ENCODE measurements at places on chromosomes 3 and 15.

- DNase-seq, result peak; percentile 26
Observed at GRCh38 chr15:62391641-62392262, 226.7 kb upstream of the C2CD4B start.

DNA sequence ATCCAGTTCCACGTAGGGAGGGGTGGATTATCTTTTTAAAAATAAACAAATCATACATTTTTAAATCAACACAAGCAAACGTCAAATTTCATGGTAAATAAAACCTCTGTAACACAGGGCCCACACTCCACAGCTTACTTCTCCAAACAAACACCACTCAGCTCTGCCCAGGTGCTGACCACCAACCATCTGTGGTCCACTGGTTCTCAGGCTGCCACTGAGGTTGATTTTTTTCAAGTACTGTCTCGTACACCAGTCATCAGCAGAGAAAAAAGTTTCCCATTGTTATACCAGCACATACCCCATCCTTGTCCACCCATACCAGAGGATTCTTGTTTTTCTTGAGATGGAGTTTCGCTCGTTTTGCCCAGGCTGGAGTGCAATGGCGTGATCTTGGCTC lies 32.4 kb downstream of the CHSY1 start:
- DNase-seq, result no peak

- no peak for DNase-seq
Observed at GRCh38 chr3:48423883-48424695, 5.8 kb downstream of the PLXNB1 start.

DNA sequence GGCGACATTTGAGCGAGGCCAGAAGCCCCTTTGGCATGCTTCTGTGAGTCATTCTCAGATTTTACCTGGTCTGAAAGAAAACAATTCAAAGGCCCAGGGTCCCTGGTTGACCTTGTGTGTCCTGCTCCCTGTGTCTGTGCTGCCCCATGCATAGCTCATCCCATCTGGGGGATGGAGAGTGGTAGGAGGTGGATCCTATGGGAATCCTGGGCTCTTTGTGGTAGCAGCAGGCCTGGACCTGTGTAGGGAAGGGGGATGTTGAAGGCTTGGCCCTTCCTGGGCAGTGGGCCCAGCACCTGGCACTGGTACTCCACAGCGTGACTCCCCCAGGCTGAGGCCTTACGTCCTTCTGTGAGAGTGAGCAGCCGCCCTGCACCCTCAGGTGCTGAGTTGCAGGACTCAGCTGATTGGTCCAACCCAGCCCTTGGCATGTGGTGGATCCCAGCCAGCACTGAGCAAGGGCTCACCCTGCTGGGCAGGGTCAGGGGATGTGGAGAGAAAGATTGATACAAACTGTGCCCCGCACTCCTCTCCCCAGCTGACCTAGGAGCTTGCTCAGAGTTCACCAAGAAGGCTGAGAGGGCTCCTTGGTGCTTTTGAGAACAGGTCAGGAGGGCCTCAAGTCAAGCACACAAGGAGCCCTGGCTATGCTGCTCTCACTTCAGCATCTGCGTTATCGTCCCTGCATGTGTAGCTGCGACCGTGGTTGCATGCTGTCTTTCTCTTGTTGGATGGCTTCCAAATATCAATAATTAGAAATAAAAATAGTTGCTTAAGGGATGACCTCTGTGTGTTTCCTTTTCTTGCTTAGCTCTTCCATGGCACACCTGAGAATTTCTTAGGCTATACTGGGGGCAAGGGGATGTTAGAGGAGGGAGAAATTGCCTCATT lies 21.4 kb upstream of the JMJD7 start:
- no peak for DNase-seq

- DNase-seq, result no peak
Observed at GRCh38 chr3:4107430-4107829, 195.7 kb upstream of the SETMAR start.

DNA sequence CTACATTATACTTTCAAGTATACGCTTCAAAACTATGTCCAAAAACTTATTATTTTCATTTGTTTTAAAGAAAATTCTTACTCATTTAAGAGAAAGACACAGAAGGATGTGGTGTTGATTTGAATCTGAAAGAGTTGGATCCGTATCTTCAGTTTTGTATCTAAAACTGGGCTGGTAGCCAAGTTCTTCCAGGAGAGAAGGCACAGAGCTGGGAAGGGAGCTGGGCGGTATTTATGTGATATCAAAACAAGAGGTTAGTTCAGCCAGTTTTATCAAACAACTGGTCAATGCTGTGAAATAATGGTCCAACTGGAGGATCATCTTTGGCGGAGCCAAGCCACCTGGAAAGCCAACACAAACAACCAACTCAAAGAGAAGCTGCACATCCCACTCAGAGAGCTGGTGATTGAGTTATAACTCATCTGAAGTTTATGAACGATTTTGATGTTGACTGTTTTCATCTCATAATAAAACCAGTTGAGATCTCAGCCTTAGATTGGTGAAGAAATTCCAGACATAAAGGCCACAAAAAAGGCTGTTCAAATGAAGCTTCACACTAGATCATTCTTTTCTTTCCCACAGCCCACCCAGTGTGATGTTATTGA lies 489.6 kb upstream of the RASGRP1 start:
- DNase-seq, result no peak

GRCh38 chr15:69888406-69888805 lies 209.3 kb downstream of the TLE3 start:
- DNase-seq, result no peak

DNA sequence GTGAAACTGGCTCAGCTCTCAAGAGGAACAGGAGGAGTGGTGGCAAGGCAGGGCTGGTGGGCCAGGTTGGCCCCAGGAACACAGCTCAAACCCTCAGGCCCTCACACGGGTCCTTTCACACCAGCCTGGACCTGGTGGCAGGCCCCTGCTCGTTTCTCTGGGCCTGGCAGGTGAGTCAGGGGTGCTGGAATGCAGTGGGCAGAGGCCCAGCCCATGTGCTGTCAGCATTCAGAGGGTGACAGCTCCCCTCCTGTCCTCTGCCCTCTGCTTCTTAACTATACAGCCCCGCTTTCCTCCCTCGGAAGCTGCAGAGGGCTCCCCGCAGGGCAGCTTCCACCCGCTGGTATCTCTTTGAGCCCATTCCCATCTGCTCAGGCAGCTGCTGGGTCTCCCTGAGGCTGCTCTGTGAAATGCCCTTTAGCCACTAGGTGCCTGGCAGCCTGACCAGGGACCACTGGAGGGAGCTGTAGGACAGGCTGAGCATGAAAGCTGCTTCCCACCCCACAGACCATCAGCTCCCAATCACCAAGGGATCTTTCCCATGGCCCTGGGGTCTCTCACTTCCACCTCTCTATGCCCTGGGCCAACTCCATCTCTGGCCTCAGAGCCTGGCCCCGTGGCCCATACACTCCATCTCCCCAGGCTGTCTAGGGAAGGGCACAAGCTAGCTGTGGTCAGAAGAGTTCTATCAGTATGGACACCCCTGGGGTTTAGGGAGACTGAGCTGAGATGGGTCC lies 24.8 kb downstream of the SHF start:
- peak; percentile 83 for DNase-seq

DNA sequence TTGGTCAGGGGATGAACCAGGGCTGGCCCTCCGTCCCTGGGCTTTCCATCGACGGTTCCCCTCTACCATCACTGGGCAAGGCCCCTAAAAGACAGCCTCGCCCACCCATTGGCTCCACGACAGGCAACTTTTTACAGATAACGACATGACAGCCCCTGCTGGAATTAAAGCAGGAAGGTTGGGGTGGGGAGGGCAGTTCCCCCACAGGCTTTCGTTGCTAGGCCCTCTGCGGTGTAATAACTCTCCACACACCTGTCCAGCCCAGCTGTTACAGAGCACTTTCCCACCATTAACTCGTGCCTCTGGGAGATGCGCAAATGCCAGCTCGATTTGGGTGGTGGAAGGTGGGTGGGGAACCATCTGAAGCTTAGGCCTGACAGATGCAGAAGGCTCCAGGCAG lies 264.2 kb upstream of the TLE3 start:
- DNase-seq, result no peak

GRCh38 chr3:134080761-134081160 lies 51.0 kb upstream of the SLCO2A1 start:
- DNase-seq, result no peak

DNA sequence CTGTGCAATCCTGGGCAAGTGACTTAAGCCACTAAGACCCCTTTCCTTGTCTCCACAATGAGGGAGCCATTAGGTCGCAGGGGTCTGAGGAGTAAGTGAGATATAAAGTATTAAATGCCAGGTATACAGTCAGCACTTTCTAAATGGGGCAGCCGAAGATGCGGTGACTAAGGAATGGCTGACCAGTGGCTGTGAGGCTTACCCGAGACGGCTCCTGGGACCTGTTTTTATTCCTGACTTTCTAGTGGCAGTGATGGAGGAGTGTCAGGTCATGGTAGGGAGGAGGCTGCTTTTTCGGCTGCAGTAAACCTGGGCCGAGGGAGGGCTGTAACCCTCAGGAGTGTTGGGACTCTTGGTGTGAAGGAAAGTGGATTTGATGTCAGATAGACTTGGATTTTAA lies 52.3 kb downstream of the TRAK1 start:
- no peak for DNase-seq

DNA sequence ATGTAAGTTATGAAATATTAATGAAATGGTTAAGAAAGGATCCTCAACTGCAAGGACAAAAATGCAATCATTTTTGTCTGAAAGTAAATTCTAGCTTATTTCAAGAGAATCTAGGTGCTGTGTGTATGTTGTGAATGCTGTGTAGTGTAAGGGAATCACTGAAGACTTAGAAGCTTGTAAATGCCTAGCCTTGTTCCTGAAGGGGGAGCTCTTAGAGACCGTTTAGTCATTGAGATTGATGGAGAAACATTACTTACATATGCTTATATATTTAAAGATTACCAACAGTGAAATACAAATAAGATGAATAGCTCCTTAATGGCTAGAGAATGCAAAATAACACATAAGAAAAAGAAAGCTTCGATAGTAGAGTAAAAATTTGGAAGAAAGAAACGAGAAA lies 67.9 kb downstream of the CNTN4 start:
- DNase-seq, result no peak

- no peak for DNase-seq
Observed at GRCh38 chr15:62107571-62108121, 40.9 kb downstream of the C2CD4A start.

GRCh38 chr3:38029400-38030125 lies at the start of gene PLCD1:
Gene PLCD1 (minus strand): TSS chr3:38029642. CDS start chr3:38029539, 103 bp downstream.
- DNase-seq, result peak; percentile 72

DNA sequence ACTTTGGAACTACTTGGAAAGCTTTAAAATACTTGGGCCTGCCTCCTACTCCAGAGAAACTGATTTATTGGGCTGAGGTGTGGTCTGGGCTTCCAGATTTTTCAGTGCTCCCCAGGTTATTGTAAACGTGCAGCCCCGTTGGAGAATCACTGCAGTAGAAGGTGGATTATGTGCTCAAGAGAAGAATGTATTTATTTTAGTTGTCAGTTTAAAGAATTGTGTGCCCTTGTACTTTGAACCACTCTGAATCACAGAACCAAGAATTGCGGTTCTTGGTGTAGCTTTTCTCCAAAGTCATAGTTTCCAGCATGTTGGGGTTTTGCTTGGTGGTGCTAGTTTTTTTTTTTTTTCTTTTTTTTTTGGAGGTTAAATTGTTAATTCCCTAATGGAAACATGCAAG lies 1.6 kb downstream of the TATDN2 start:
- DNase-seq, result no peak

GRCh38 chr3:191339316-191339917 lies 9.1 kb upstream of the UTS2B start:
- no peak for DNase-seq

DNA sequence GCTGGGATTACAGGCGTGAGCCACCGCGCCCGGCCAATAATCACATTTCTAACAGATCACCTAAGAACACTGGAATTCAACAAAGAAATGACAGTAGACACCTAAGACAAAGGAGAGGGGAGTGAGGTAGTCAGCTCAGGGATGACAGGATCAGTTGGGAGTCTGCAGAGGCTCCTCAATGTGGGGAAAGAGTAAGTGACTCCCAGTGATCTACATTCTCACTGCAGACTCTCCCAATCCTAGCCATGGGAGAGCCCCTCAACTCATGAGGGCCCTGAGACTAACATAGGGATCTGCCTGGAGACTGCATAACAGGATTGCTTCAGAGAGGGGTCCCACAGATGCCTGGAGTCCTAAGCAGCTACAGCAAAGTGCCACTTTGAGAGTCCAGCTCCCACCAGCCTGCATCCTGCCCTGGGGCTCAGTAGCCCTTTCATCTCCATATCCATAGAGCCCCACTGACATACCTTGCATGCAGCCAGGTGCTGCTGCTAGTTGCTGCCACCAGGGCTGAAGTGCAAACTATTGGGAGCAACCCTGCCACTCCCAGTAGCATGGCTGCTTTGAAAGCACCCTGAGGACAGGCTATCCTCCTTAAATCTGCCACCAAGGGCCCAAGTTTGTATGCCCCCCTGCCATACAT lies 21.8 kb upstream of the PFN2 start:
- no peak for DNase-seq

DNA sequence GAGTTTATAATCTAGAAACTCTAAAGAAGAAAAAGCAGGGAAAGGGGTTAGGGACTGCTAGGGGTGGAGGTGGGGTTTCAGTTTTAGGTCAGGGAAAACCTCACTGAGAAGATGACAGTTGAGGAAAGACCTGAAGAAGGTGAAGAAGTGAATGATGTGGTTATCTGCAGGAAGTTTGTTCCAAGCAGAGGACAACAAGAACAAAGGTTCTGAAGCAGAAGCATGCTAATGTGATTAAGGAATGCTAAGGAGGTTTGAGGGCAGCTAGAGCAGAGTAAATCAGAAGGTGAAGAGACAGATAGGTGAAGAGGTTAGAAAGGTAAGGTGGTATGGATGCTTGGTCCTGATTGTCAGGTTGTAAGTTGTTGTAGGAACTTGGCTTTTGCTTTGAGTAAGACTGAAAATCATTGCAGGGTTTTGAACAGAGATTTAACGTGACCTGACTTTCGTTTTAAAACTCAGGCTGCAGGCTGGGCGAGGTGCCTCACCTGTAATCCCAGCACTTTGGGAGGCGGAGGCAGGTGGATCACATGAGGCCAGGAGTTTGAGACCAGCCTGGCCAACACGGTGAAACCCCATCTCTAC lies 8.6 kb downstream of the OXSR1 start:
- no peak for DNase-seq
